ENCODE measurements at places on chromosomes 12 and 14. TPM values are rescaled to one million over a fixed set of nuclear protein-coding genes. Genes with fewer than 3 reads are reported as not detected.

The C1R gene
- 19.3 TPM for polyA plus RNA-seq

The ACVRL1 gene
- 0.35 TPM for polyA plus RNA-seq

The MIP gene
- polyA plus RNA-seq: 0.13 TPM

The HCAR1 gene
- polyA plus RNA-seq: not detected

The LHX5 gene
- polyA plus RNA-seq: 4.6 TPM

The TAS2R13 gene
- polyA plus RNA-seq: not detected

The OTUB2 gene
- 2.2 TPM for polyA plus RNA-seq

The RBP5 gene
- 1.2 TPM for polyA plus RNA-seq

The ANG gene
- 4.6 TPM for polyA plus RNA-seq
